ENCODE measurements at places on chromosomes 16 and 17. TPM values are rescaled to one million over a fixed set of nuclear protein-coding genes. Genes with fewer than 3 reads are reported as not detected.

HOXB13 gene
- polyA plus RNA-seq: not detected

JPT2 gene
- 66.9 TPM for polyA plus RNA-seq

ZNF785 gene
- 29.9 TPM for polyA plus RNA-seq

BICDL2 gene
- polyA plus RNA-seq: 2.5 TPM

ADORA2B gene
- polyA plus RNA-seq: 9.9 TPM

HAP1 gene
- polyA plus RNA-seq: 0.69 TPM

CHAD gene
- polyA plus RNA-seq: 5.7 TPM

PRSS27 gene
- polyA plus RNA-seq: 1.9 TPM

TERB1 gene
- polyA plus RNA-seq: 0.07 TPM

SGCA gene
- 6.2 TPM for polyA plus RNA-seq

PGAP3 gene
- 46.5 TPM for polyA plus RNA-seq

CACNG5 gene
- not detected for polyA plus RNA-seq

SLC16A5 gene
- polyA plus RNA-seq: 18.5 TPM

C16orf96 gene
- 0.31 TPM for polyA plus RNA-seq

MPRIP gene
- polyA plus RNA-seq: 221 TPM

PROCA1 gene
- polyA plus RNA-seq: 6.9 TPM

KRTAP4-4 gene
- polyA plus RNA-seq: not detected

CES3 gene
- polyA plus RNA-seq: 5.3 TPM

SNAI3 gene
- 0.91 TPM for polyA plus RNA-seq

KCNG4 gene
- 0.03 TPM for polyA plus RNA-seq
